Inflammatory macrophage (primary cell): ENCODE measurements at places on chromosomes 6 and 20.

DNA sequence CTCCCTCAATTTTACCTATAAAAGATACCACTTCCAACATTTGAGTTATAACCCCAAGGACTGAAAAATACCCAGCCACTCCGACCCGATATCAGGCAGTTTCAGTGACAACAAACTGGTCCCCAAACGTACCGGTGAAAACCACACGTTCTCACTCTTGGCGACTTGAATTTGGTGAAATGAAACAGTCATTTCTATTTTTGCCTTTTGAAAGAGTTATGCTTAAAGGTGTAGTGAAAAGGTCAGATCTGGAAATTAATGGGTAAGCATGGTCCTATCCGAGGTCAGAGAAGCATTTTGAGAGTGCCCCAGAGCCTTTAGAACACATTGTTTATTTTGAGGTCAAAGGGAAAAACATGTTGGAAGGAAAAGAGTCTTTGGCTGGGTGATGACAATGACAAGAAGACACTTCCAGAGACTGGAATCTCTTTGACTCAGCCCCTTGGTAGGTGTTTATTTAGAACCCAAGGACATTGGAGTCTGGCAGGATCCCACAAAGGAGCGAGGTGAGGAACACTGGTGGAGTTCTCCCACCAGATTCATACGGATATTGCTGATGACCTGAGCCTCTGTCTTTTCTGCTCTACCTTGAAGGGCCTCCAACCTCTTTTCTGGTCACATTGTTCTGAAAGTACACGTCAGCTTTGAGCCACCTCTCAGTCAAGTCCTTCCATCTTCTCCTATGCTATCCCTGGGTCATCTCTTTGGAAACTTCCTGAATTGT, 235.0 kb downstream of the GMPR start:
- no peak for DNase-seq

GRCh38 chr6:53943395-53943794, 148.6 kb downstream of the LRRC1 start:
- no peak for DNase-seq

DNA sequence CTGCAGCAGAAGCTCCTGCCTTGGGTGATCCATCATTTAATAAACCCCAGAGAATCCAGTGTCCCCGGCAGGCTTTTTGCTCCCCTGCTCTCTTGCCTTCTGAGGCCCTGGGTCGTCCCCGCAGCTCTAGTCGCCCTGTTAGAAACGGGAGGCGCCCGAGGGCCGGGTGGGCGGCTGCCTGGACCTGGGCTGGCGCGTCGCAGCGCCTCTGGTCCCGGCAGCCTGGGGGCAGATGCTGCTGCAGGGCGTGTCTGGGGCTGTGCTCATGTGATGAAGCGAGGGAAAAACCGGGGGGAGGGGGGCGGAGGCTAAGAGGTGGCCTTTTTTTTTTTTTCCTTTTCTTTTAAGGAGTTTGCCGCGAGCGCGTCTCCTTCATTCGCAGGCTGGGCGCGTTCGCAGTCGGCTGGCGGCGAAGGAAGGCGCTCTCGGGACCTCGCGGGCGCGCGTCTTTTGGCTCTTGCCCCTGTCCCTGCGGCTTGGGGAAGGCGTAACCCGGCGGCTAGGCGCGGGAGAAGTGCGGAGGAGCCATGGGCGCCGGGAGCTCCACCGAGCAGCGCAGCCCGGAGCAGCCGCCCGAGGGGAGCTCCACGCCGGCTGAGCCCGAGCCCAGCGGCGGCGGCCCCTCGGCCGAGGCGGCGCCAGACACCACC, 394 bp downstream of the AKAP12 start:
- no peak for DNase-seq

- DNase-seq = no peak
Measured at GRCh38 chr6:67880939-67881705, 754.0 kb upstream of the ADGRB3 start.

DNA sequence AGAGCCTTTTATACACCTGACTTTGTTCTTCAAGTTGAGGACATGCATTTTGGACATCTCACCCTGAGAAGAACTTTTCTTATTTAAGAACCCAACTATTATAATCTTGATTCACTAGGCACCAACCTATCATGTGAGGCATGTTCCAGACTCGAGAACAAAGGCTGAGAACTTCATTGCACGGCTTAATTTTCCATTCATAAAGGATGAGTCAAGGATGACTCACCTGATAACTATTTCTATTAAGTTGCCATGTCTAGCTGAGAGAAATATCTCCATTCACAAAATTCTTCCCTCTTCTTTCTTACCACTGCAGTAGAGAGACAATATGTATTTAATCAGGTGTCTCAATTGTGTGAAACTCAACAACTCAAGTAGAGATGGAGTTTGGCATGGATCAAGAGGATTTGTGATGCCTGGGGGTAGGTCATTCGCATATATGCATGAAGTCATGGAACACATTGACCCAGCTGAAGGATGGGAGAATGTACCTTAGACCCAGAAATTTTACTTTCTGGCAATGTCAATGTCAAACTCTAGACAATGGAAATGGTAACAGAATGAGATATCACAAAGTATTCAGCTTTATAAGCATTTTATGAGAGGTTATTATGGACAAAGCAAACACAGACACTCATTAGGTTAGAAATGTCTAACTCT, 208.7 kb upstream of the PRND start:
- DNase-seq = no peak

DNA sequence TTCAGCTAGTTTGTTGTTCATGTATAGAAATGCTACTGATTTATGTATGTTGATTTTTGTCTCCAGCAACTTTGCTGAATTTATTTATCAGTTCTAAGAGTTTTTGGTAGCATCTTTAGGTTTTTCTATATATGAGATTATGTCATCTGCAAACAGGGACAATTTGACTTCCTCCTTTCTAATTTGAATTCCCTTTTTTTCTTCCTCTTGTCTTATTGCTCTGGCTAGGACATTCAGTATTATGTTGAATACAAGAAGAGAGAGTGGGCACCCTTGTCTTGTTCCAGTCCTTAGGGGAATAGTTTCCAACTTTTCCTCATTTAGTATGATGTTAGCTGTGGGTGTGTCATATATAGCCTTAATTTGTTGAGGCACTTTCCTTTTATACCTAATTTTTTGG, 58.2 kb downstream of the CDH26 start:
- peak; percentile 58 for DNase-seq

GRCh38 chr6:45933855-45934254, 81.8 kb downstream of the CLIC5 start:
- DNase-seq = no peak

- no peak for DNase-seq
Measured at GRCh38 chr20:20205141-20205861, 153.0 kb downstream of the CFAP61 start.

GRCh38 chr6:13383328-13384163, 55.2 kb upstream of the TBC1D7 start:
- peak; percentile 72 for DNase-seq

GRCh38 chr20:22620342-22620741, 36.0 kb upstream of the FOXA2 start:
- DNase-seq = no peak

DNA sequence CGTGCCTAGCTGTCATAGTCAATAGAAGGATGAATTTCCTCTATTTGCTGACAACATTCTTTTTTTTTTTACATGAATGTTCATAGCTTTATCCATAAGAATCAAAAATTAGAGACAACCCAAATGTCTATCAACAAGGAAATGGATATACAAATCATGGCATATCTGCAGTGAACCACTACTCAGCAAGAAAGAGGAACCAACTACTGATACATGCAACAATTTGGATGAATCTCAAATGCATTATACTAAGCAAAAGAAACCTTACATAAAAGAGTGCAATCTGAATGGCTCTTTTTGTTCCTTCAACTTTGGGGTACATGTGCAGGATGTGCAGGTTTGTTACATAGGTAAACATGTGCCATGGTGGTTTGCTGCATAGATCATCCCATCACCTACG, 17.7 kb upstream of the MCM9 start:
- peak; percentile 8 for DNase-seq

DNA sequence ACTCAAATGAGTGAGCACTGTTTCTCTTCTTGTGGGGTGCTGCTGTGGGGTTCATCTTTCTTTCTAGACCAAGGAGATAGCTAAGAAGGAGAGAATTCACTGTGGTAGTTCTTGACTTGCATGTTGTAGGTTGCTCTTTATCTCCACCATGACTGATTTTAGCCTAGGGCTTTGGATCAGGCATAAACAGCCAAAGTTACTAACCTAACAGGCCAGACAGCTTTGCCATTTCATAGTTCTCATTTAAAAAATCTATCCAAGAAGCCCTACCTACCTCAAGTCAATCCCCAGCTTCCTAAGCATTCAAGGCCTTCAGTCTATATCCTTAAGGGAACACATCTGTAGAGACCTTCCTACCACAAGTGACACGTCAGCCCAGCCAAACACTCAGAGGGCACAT, 107.9 kb upstream of the CARMIL1 start:
- DNase-seq = no peak
